ENCODE measurements at places on chromosomes 4 and X. TPM values are rescaled to one million over a fixed set of nuclear protein-coding genes. Genes with fewer than 3 reads are reported as not detected.

DNA sequence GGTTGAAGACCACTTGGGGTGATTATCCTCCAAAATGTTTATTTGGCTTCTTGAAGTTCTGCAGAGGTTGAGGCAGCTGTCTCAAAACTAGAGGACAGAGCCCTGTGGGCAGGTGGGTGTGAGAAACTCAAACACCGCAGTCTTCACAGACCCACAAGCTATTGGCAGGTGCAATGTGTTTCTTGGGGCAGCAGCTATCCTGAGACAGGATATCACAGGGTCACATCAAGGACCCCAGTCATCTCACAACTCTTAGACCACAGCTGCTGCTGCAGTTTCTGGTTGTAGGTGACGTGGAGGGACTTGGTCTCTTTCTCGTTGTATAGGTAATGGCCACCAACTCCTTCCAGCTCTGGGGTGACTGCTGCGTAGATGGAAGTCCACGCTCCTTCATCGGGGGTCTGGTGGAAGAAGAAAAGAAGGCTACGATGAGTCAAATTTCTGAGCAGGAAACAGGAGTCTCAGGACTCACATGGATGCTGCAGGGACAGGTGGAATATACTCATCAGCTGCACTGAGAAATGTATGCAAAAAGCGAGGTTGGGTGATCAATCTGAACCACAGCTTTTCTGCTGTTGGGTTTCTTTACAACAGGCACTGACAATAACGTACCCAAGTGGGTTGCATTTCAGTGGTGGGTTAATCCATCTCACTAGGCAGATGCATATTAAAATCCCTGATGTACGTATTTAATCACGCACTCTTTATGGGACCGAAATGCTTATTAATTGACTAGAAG, 279.8 kb downstream of the DHRSX start:
- H3K4me3 ChIP-seq = no peak overlapping the region
- H3K4me1 ChIP-seq = no peaks in the 10 kb centered on the region
- DNase-seq = no peak
- no peaks in the 10 kb centered on the region for H3K27me3 ChIP-seq
- H3K27ac ChIP-seq = no peak overlapping the region

DNA sequence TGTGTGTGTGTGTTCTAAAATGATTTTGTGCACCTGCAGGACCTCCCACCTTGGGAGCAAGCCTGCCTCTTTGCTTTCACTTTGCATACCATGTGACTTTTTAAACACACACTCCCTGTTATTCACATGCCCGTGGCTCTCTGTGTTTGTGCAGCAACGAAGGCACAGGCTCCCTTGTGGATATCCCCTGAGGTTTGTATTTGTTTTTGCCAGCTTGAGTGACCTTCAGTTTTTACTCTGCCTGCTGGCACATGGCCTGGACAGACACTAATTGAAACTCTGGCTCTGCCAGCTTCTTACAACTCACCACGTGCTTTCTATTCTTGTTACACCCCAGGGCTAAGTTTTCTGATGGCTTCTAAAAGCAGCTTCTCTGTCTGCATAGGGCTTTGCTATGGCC, 885.8 kb downstream of the SH3BGRL start:
- no peaks in the 10 kb centered on the region for H3K36me3 ChIP-seq
- no peaks in the 10 kb centered on the region for H3K4me1 ChIP-seq
- H3K27me3 ChIP-seq = no peaks in the 10 kb centered on the region
- H3K4me3 ChIP-seq = no peak overlapping the region

DNA sequence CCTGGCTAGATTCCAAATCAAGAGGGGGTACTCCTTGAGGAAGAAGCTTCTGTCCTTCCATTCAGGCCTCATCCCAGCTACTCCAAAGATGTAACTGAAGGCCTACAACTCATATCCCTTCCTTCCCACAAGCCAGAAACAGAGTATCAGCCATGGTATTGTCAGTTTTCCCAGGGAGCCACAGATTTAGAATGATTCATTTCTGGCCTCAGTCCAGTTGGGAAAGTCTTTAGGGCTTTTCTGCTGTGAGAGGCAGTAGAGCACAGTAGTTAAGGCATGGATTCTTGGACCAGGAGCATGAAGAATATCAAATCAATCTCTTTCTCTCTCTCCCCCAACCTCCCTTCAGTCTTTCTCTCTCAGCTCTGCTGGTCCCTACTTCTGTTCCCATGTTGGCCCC, 505.0 kb downstream of the BCOR start:
- no peak overlapping the region for H3K4me3 ChIP-seq
- H3K27ac ChIP-seq = no peak overlapping the region
- no peak for DNase-seq
- no peaks in the 10 kb centered on the region for H3K4me1 ChIP-seq

- no peaks in the 10 kb centered on the region for H3K36me3 ChIP-seq
- no peak overlapping the region for H3K27ac ChIP-seq
- DNase-seq = no peak
- no peak overlapping the region for H3K4me3 ChIP-seq
- H3K4me1 ChIP-seq = no peaks in the 10 kb centered on the region
Observed at GRCh38 chrX:78931814-78932213, 13.4 kb upstream of the P2RY10 start.

GRCh38 chr4:164821711-164822110, 55.3 kb upstream of the APELA start:
- no peaks in the 10 kb centered on the region for H3K27me3 ChIP-seq
- no peaks in the 10 kb centered on the region for H3K4me1 ChIP-seq
- H3K27ac ChIP-seq = no peak overlapping the region
- H3K4me3 ChIP-seq = no peak overlapping the region
- DNase-seq = no peak
- H3K36me3 ChIP-seq = no peaks in the 10 kb centered on the region

DNA sequence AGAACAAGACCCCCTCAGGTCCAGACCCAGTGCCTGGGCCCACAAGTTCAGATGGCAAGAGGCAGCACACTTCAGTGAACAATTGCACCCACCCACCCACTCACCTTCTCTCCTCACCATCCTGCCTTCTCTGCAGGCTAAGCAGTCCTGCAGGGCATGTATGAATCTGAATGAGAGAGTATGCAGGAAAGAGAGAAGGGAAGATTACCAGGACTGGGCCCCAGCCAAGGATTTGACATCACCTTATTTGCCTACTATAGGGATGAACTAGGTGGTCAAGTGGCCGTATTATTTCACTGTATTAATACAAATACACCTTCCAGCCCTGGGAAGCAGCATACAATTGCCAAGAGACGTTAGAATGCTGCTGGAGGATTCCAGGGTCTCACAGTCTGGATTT, 2.1 kb upstream of the ZNF141 start:
- H3K36me3 ChIP-seq = no peaks in the 10 kb centered on the region
- H3K27me3 ChIP-seq = no peaks in the 10 kb centered on the region
- no peak overlapping the region for H3K4me3 ChIP-seq
- peak; percentile 15 for DNase-seq
- H3K4me1 ChIP-seq = peaks cover 5% of the 10 kb centered on the region

DNA sequence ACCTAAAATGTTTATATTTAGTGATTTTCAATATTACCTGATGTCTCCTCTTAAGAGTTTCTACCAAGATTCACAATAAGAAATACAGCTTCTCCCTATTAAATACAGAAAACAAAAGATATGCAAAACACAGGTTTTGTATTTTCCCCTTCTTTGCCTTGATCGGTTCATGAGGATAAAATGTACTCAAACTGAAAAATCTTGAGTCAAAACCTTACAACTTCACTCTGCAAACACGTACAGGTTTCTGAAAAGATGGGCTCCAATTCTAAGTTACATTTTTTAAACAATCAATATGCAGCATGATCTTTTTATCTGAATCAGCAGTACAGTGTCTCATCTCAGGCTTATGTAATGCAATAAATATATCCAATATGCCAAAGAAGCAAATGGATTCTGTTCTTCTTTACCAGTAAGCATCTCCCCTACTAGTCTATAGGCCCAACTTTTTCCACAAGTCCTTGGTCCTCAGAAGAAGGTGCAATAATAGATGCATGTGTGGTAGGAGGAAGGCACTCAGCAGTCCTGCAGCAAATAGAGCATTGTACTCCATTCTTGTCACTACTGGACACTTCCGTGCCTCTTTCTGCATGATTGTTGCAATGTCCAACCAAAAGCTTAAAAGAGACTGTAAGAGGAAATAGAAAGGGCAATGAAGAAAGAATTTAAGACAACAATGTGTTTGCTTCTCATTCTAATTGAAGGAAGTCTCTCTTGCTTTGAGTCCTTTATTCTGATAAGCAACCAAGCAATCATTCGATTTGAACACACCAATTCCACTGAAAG, 3.2 kb downstream of the MAPK10 start:
- no peak for DNase-seq
- no peaks in the 10 kb centered on the region for H3K27me3 ChIP-seq
- H3K36me3 ChIP-seq = no peaks in the 10 kb centered on the region
- H3K4me1 ChIP-seq = no peaks in the 10 kb centered on the region

WWC2 gene
- total RNA-seq = 26.9 TPM

NOX1 gene
- total RNA-seq = not detected
